Urinary bladder (tissue), 4 donors: ENCODE measurements at places on chromosomes 2 and 18.

DNA sequence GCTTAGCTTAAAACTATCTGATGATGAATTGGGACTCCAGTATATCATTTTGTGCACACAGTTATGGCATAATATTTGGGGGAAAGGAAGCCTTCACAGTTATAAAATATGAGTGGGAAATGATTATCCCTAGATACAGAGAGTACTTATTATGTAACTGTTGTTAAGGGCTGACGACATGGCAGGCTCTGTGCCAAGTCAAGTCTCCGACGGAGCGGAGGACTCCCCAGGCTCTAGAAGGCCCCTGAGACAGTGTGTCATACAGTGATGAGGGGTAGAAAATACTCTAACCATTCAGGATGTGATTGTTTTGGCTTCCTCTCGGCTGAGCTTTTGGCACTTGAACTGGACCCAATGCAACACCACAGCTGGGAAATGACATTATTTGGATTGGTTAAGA lies 211.8 kb downstream of the SLC8A1 start:
- DNase-seq = peak; percentile 40

GRCh38 chr18:69490813-69491212 lies 90.1 kb downstream of the DOK6 start:
- no peak for DNase-seq

GRCh38 chr2:203498161-203498560 lies 36.9 kb downstream of the RAPH1 start:
- DNase-seq = peak; percentile 2

- DNase-seq = peak; percentile 36
Measured at GRCh38 chr18:54983041-54983686, 23.9 kb upstream of the CCDC68 start.

DNA sequence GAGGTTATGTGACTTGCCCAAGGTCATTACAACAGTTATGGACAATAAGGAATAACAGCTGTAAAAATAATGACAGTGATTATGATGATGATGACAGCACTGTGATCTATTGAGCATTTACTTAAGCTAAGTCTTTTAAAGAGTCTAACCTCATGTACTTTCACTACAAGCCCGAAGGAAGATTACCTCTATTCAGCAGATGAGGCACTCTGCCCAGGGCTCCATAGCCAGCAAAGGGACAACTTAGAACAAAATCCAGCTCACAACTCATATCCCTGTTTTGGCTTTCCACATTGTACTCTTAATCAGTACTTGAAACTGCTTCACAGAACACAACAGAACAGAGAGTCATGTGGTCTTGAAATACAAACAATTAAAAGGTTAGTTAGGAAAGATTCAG lies 290.2 kb downstream of the ZNF385B start:
- no peak for DNase-seq

DNA sequence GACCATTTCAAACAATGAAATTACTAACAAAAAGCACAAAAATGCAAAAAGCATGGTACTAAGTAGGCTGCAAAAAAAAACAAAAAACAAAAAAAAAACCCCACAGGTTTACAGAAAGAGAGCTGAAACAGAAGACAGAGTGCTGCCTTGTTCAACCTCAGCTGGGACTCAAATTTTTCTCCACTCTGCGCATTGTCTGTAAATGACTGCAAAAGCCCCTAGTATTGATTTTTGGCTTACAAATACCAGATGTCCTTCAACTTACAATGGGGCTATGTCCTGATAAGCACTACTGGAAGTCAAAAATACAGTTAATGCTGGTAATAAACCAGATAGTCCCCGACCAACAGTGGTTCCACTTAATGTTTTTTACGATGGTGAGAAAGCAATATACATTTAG lies 42.2 kb downstream of the UBE2E3 start:
- DNase-seq = no peak

GRCh38 chr2:126736133-126736874 lies 80.3 kb downstream of the GYPC start:
- DNase-seq = no peak

- no peak for DNase-seq
Measured at GRCh38 chr2:75561566-75562512, 1.1 kb upstream of the EVA1A start.

DNA sequence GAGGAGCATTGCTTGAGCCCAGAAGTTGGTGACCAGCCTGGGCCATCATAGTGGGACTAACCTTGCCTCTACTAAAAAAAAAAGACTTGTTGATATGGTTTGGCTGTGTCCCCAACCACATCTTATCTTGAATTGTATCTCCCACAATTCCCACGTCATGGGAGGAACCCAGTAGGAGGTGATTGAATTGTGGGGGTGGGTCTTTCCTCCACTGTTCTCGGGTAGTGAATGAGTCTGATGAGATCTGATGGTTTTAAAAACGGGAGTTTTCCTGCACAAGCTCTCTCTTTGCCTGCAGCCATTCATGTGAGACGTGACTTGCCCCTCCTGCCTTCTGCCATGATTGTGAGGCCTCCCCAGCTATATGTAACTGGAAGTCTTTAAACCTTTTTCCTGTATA lies 47.0 kb downstream of the PROC start:
- DNase-seq = no peak

GRCh38 chr2:190537765-190538164 lies 3.2 kb upstream of the NEMP2 start:
- no peak for DNase-seq

- DNase-seq = no peak
Measured at GRCh38 chr2:132400169-132400900, 16.3 kb upstream of the GPR39 start.

DNA sequence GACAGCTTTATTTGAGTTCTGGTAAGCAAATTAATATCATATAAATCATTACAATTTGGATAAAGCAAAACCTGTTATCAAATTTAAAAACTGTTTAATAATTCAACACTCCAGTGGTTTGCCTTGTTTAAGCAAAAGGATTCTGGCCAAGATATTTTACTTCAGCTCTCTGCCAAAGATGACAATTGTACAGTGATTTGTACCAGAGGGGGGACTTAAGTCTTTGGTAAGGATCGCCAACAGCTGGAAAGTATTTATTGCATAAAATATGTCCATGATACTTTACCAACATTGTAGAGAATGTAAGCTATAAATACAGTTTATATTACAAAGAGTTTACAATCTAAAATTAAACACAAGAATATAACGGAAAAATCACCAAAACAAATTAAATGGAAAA lies 13.8 kb downstream of the PREPL start:
- DNase-seq = no peak

DNA sequence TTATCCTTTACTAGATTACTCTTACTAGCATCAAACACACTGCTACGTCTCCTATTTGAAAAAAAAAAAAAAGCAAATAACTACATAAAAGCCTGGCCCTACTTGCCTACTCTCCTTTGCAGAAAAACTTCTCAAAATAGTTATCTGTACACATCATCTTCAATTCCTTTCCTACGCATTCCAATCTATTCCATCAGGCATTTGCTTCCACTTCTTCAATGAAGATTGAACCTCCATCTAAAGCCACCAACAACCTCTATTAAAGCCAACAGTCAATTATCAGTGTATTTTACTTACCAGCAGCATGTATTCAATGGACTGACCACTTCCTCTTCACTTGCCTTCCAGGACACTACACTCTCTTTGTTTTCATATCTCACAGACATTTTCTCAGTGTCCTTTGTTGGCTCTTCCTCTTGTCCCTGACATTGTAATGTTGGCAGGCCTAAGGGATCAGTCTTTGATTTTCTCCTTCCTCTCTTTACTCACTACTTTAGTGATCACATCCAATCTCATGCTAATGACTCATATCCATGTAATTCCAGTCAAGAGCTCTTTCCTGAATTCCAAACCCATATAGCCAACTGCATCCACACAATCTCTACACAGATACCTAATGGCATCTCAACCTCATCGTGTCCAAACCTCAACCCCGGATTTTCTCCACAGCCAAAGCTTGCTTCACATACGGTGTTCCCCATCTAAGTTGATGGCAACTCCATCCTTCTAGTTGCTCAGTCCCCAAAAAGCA lies 131.3 kb downstream of the CCDC148 start:
- no peak for DNase-seq

DNA sequence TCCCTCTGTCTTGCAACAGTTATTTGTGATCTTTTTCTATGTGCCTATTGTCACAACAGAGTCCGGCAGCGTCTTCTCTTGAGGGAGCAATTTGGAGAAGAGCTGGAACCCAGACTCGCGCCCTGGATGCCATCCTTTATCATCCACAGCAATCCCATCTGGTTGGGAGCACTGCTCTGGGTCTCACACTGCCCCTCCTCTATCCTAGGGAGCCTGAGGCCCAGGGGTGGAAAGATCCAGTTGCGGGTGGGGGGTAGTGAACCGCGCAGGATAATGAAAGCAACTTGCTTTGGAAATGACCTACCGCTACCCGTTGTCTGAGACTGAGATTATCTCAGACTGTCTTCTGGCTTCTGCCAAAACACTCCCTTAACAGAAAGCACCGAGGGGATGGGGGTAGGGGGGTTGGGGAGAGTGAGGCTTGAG lies 713 bp downstream of the WBP1 start:
- DNase-seq = no peak

GRCh38 chr2:118974103-118974993 lies 32.4 kb downstream of the MARCO start:
- DNase-seq = no peak

DNA sequence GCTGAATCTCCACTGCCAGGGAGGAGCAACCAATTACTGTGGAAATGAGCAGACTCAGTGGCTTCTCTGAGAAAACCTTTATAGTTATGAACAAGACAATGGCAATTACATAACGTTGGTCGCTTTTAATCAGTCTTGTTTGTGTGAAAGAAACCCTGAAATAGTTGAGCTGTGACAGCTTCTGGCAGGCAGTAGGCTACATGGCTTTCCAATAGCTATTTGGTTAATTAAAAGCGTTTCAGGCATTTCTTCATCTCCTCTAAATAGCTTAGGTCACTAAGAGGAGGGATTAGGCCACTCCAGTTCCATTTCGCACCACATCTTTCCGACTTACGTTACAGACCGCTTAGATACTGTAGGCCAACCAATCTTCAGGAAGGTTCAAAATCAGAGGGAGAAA lies 794.4 kb upstream of the ID2 start:
- DNase-seq = no peak

DNA sequence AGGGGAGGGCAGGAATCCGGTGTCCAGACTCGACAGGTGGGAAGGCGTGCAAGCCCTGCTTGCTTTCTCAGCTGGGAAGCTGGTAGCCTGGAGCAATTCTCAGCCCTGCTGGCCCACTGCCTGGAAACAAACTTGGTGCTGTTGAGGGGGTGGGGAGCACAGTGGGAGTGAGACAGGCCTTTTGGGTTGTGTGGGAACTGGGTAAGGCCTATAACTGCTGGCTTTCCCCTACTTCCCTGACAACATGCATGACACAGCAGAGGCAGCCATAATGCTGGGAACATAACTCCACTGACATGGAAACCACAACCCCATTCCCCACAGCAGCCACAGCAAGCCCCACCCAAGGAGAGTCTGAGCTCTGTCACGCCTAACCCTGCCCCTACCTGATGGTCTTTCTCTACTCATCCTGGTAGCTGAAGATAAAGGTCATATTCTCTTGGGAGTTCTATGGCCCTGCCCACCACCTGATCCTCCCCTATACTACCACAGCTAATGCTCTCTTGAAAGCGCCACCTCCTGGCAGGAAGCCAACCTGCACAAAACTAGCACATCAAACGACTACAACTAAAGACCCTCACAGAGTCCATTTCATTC lies 122.9 kb upstream of the ACVR1C start:
- no peak for DNase-seq

GRCh38 chr2:123715467-123715982 lies 309.6 kb upstream of the CNTNAP5 start:
- no peak for DNase-seq

DNA sequence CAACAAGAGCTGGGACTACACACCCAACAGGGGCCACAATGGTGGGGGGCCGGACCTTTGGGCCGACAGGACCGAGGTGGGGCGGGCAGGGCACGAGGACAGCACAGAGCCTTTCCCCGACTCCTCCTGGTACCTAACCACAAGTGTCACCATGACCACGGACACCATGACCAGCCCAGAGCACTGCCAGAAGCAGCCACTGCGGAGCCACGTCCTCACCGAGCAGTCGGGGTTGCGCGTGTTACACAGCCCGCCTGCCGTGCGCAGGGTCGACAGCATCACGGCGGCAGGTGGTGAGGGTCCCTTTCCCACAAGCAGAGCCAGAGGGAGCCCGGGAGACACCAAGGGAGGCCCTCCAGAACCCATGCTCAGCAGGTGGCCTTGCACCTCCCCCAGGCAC lies 119.5 kb downstream of the MTCL1 start:
- DNase-seq = no peak

GRCh38 chr2:72993933-72994280 lies 76.6 kb downstream of the EMX1 start:
- no peak for DNase-seq

DNA sequence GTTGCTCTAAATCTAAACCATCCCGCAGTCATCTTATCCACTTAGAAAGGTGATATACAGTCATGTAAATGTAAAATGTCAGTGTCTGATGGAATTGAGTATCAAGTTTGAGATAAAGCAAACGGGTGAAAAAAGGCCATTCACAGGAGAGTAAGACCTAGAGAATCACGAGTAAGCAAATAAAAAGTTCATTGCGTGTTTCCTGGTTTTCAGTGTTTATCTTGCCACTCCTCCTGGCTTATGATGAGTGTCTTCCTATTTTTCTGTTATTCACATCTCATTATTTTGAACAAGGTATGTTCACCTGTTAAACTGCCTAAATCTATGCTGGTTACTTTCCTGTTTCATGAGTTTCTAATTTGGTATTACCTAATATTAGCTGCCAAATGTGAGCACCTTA lies 68.8 kb downstream of the ITGA4 start:
- DNase-seq = no peak

- DNase-seq = no peak
Measured at GRCh38 chr18:79782566-79783308, 15.0 kb upstream of the KCNG2 start.

- DNase-seq = no peak
Measured at GRCh38 chr18:74778191-74778847, 180.6 kb downstream of the ZNF407 start.

- DNase-seq = no peak
Measured at GRCh38 chr18:48026216-48026615, 95.8 kb upstream of the SMAD2 start.

- no peak for DNase-seq
Measured at GRCh38 chr18:36128907-36129299, 237 bp downstream of the SLC39A6 start.

GRCh38 chr2:128260239-128261138 lies 58.2 kb downstream of the HS6ST1 start:
- DNase-seq = no peak

DNA sequence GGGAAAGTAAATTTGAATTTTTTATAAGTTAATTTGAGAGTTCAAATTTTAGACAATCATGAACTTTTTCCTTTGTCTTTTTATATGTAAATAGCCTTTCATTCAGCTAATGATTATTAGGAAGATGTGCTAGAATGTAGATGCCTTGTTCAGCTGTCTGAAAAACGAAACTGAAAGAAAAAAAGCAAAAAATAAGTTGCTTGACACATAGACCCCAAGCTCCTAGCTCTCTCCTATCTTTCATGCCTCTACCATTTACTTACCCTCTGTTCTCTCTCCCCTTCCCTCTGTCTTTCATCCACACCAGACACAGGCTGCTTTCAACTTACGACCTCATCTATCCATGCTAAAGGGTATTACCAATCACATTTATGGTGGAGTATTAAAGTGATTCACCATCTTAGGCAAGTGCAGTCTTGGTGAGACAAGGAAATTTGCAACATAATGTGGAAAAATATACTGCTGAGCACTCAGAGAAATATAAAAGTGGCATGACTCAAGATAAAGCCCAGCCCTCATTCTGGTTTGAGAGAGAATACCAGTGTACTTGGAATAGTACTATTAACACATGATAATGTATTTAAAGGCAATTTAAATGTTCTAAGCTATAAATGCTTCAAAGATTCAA lies 425.6 kb downstream of the SUCLG1 start:
- DNase-seq = no peak

GRCh38 chr2:207925601-207926000 lies 99.7 kb downstream of the PLEKHM3 start:
- no peak for DNase-seq
